Neural crest cell (in vitro differentiated cells): ENCODE measurements at places on chromosomes 1 and 21.

DNA sequence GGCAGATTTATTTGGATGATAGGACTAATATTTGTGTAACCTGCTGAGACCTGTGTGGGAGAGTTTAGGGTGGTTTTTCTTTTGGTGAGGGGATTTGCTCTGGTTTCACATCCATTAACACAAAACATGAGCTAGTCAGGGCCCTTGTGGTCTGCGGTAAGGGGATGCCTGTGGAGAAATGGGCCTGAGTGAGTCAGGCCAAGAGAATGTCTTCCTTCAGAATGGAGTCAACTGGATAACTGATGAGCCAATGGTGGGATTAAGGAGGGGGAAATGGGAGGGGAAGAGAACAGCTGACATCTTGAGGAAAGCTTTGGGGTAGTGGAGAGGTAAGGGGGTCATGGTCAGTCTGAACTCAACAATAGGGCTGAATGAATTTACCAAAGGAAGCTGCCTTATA, 13.9 kb downstream of the WNT2B start:
- no peak for DNase-seq

DNA sequence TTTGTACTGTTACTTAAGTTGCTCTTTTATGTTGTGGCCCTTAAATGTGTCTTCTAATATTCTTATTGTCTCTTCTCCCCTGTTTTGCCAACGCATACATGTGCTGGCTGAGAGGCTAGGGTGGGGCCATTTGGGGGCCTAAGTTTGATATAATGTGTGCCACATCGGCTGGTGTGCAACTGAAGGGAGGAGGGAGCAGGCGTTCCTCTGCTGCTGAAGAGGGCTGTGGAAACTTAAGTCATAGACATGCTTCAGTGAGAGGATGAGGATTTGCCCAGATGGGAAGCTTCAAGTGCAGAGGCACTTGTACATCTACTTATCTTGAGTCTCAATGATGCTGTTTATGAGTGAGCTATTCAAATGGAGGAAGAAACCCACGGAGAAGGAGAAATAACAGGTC, 630.6 kb downstream of the LMO4 start:
- DNase-seq = no peak

DNA sequence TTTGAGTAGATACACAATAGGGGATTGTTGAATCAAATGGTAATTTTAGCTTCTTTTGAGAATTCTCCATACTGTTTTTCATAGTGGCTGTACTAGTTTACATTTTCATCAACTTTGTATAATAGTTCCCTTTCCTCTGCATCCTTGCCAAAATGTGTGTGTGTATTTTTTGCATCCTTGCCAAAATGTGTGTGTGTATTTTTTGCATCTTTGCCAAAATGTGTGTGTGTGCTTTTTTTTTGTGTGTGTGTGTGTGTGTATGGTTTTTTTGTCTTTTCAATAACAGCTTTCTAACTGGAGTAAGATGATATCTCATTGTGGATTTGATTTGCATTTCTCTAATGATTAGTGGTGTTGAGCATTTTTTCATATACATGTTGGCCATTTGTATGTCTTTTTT, 105.4 kb downstream of the ATP6V1G3 start:
- no peak for DNase-seq

GRCh38 chr21:34144224-34144623, 70.8 kb downstream of the MRPS6 start:
- no peak for DNase-seq

GRCh38 chr1:119715542-119715941, 3.8 kb downstream of the PHGDH start:
- DNase-seq = no peak

DNA sequence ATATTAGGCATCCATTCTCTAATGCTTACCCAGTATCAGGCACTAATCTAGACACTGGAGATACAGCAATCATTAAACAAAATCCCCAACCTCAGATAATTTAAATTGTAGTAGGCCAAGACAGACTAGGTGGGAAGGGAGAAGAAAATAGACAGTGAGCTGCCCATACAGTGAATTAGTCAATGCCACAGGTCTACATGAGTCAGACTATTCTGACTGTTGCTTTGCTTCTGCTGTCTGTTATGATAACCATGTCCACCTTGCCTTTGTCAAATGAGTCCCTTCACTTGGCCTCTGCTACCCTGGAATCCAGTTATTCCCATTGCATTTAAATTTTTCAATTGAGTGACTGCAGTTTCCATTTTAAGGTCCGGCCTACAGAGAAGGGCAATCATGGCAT, 59.5 kb downstream of the PIK3R3 start:
- no peak for DNase-seq

- DNase-seq = no peak
Observed at GRCh38 chr1:19423130-19423529, 62.2 kb downstream of the CAPZB start.
